ENCODE measurements at places on chromosomes 1 and 21.

GRCh38 chr21:39153373-39153772 lies 29.9 kb downstream of the PSMG1 start:
- DNase-seq = no peak

- no peak for DNase-seq
Observed at GRCh38 chr1:212364985-212365384, 49.7 kb downstream of the PACC1 start.

- DNase-seq = no peak
Observed at GRCh38 chr1:114554577-114554976, 26.8 kb downstream of the BCAS2 start.

DNA sequence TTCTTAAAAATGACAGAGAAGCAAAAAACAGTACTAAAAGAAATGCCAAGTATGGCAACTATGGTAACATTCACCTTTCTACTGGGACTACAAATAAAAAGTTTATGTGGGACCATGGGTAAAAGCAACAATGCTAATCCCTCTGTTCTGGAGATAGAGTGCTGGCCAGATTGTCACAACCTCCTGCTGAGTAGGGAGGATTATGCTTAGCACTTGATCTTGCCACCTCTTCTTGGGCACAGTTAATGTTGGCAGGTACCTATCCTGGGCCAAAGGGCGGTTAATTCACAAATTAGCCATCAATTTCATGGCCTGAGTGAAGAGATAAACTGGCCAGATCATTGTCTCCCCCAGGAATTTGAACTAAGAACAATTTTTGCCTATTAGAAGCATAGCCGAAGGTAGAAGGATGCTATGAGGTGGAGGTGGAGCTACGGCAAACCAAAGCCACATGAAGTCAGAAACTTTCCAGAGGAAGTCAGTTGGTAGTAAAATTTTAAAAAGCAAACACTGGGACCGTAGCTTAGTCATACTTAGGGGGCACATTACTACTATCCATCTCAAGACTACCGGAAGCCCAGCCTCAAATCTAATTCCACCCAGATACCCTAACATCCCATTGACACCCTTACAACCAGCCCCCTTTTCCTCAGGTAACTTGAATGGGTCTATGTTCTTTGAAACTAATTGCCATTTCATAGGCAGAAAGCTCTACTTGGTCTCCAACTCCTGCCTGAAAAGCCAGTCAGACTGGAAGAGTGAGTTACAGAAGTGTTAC lies 2.7 kb downstream of the SCYL3 start:
- DNase-seq = no peak

DNA sequence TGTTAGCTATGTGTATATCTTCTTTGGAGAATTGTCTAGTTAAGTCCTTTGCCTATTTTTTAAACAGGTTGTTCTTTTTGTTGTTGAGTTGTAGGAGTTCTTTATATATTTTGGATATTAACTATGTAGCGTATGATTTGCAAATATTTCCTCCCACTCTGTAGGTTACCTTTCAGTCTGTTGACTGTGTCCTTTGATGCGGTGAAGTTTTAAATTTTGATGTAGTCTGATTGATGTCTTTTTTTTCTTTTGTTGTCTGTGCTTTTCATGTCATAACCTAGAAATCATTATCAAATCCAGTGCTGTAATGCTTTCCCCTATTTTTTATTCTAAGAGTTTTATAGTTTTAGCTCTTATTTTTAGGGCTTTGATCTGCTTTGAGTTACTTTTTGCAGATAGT lies 8.7 kb upstream of the KISS1 start:
- DNase-seq = no peak

DNA sequence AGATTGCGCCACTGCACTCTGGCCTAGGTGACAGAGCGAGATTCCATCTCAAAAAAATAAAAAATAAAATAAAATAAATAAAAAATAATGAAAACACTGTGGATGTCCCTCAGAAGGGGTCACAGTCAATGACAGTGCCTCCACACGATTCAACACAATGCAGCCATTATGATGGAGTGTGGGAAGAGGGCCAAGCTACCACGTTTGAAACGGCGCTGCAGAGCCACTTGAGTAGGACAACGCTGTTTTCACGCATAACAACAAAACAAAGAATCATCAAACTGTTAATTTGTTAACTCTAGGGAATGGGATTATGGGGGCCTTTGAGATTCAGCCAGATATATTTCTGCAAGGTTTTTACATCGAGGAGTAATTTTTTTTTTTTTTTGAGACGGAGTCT lies 36.5 kb downstream of the NKAIN1 start:
- DNase-seq = no peak

GRCh38 chr1:239353536-239353935 lies 32.8 kb upstream of the CHRM3 start:
- DNase-seq = no peak

GRCh38 chr1:151714820-151715725 lies 1.5 kb downstream of the CELF3 start:
- DNase-seq = no peak

DNA sequence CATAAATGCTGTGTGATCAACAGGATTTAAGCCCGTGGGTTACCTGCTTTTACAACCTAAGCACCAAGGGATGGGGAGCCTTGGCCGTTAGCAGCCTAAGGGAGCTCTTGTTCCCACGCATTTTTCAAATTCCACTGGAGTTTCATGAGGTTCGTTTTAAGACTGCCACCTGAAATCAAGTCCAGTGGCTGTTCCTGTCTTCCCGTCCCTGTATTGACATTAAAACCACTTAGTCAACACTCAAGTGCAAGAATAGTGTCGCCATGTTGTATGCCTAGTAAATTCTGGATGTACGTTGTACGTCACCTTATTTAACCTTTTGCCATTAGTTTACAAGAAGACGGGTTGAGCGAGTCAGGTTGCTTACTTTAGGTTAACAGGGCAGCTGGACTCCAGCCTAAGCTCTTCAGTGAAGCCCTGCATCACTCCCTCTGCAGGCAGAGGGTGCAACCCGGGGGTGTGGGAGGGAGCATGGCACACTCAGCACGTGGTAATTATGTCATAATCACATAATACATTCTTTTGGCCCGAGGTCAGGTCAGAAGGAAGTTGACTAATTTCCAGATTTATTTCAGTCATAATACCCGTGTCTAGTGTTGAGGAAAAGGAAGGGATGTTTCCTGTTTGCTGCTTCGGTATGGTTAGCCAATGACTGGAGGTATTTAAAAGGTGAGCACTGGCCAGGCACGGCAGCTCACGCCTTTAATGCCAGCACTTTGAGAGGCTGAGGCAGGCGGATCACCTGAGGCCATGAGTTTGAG lies 42.5 kb downstream of the CNST start:
- peak; percentile 70 for DNase-seq

DNA sequence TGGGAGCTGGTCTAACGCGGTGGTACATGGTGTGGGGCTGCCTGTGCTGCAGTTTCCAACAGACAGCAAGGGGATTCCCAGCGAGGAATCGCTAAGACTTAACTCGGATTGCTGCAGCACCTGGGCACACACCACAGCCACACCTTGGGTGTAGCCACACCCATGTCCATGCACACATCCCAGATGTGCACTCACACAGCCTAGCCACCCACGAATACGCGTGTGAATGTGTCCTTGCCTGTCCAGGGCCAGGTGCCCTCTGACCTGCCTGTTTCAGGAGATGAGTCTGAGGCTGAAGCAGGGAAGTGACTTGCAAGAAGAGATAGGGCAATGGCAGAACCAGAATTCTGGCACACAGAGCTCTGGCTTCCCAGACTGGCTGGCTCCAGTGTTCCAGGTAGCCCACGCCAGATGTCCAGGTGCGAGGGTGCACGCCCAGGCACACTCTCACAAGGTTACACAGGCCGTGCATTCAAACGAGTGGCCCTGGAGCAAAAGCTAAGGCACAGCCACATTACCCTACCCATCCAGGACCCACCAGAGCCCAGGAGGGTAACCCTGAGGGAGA lies 272.7 kb downstream of the TRABD2B start:
- DNase-seq = no peak

GRCh38 chr1:192609110-192610079 lies 26.6 kb upstream of the RGS13 start:
- DNase-seq = no peak

DNA sequence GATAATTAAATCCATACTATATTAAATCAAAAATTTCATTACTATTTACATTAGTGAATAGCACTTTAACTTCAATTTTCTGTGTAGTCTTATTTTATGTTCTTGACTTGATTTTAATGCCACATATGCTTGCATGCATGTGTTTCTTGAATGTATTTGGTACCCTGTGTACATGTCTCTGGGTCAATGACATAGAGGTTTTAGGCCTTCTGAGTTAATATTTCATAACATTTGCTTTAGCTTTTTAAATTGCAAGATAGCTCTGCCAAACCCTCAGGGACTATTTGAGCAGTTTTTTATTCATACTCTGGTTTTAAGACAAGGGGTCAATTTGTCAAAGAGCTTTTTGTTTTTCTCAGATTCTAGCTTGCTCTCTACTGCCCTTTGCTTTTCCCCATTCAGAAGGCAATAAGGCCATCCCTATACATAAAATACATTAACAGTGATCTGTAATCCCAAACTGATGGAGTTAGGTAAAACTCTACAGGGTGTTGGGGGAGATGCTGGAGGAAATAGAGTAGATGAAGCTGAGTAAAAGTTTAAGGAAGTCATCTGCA lies 5.0 kb downstream of the MLLT11 start:
- no peak for DNase-seq

GRCh38 chr1:43435146-43436145 lies 18.3 kb downstream of the HYI start:
- DNase-seq = no peak

- DNase-seq = no peak
Observed at GRCh38 chr1:244192325-244192724, 141.2 kb downstream of the ZBTB18 start.

GRCh38 chr1:212856755-212857154 lies 1.3 kb upstream of the FLVCR1 start:
- DNase-seq = no peak

- DNase-seq = peak; percentile 2
Observed at GRCh38 chr1:232211149-232211548, 418.8 kb downstream of the SIPA1L2 start.

- DNase-seq = no peak
Observed at GRCh38 chr1:112721966-112722524, 6.9 kb upstream of the PPM1J start.

GRCh38 chr1:85607126-85607920 lies 26.8 kb downstream of the CCN1 start:
- DNase-seq = peak; percentile 85

DNA sequence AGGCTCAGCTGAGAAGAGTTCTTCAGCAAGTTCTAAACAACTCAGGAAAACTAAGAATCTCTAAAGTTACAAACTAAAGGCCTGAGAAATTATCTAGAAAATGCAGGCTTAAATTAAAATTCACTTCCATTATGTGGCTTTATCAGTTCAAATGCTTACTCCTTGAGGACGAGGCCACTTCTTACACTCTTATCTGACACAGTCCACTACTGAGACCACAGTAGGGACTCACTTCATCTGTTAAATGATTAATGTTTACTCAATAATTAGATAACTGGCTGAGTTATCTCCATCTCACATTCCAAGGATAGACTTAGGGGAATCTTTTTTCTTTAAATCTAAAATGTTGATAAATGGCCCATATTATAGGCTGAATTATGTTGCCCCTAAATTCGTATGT lies 1.6 kb downstream of the C1orf141 start:
- DNase-seq = no peak

DNA sequence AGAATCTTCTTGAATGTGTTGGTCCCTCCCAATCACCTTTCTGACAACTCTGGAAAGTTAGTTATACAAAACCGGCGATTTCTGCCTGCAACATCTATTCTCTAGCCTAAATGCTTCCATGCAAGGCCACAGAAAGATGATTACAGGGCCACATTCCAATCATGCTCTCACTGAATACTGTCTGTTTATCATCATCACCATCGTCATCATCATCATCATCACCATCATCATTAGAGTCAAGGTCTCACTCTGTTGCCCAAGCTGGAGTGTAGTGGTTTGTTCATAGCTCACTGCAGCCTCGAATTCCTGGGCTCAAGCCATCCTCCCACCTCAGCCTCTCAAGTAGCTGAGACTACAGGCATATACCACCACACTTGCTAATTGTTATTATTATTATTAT lies 521.2 kb upstream of the DAB1 start:
- DNase-seq = no peak

DNA sequence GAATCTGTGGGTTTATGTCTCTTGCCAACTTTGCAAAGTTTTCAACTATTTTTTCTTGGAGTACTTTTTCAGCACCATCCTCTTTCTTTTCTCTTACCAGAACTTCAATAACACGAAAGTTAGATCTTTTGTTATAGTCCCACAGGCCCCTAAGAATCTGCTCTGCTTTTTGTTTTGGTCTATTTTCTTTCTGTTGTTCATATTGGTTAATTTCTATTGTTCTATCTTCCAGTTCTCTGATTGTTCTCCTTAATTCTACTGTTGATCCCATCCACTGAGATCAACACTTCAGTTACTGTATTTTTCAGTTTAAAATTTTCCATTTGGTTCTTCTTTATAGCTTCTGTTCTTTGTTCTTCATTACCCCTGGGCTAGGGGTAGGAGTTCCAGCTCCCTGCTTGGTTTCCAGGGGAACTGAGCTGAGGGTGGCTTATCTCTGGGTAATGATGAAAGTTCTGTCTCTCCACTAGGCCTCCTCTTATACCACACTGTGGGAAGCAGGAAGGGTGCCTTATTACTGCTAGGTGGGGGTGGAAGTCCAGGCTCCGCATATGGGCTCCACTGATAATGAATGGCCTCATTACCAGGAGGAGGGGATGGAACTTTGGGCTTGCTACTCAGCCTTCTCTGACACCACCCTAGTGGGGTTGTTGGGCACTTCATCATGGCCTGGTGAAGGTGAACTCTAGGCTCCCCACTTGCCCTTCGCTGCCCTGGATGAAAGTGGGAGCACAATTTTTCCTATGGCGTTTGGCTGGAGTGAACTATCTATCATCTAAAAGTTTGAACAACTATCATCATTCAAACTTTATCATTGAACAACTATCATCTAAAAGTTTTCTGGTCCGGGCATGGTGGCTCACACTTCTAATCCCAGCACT lies 39.3 kb downstream of the NAV1 start:
- no peak for DNase-seq

GRCh38 chr1:46405197-46405555 lies 11.1 kb downstream of the FAAH start:
- no peak for DNase-seq

GRCh38 chr1:180530501-180530900 lies 28.1 kb upstream of the ACBD6 start:
- DNase-seq = peak; percentile 39

DNA sequence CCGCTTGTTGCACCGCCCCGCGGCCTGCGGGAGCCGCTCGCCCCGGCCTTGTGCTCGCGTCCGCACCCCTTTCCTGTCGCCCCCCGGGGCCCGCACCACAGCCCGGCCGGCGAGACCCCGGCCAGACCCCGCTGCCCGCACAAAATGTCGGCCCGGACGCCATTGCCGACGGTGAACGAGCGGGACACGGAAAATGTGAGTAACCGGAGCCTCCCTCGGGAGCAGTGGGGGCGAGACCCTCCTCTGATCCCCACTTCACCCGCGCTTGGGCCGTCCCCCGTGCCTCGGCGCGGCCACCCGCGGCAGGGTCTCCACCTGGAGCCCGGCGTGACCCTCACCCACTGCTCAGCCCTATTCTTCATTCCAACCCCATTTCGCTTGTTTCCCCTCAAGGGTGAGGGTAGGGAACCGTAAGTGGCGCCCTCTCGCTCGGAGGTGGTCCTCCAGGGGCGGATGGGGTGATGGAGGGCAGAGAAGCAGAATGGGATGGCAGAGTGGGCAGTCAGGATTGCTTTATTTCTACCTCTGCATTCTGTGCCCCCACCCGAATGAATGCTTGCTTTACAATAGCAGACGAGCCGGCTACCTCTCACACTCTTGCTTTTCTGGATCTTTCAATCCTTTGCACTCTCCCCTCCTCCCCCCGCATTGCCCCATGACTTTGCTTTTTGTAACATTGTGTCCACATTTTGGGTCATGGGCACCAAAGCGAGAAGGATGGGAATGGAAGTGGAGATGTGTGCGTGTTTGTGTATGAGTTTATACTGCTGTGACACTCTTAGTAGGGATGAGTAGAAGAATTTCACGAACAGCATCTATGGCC lies 954 bp downstream of the MARK1 start:
- DNase-seq = no peak
